NCI-H1417 treated with DMSO at 0.1 percent for 48 hours (cell line): ENCODE measurements at places on chromosomes 12 and 14.
A peak's percentile ranks its signal among the peaks of the same experiment; 100 is the strongest.

DNA sequence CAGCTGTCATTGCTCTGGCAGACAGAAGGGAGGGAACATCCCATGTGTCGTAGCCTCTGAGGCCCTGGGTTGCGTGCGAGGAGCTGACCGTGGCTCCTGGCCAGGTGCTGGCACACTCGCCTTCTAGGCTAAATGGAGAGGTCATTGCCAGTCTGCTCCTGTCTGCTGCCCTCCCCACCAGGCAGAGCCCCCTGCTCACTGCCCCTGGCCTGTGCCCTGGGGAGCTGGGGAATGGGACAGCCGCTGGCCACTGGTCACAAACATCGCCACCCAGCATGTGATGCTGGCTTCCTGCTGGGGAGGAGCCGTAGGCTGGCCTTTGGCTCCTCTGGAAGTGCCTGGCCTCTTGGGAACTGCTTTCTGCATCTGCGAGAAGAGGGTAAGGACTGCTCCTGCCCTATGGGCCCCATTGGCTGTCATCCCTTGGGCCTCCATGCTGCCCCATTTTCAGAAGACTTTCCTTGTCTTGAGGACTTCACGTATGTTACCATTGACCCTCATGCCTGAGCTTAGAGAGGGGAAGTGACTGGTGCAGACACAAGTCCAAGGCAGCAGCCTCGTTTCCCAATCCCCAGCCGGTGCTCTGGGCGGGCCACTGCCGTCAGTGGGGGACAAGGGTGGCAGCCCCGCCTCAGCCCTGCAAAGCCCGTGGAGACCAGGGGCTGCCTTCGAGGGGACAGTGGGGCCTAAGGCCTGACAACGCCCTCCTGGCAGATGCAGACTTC is 2.0 kb upstream of the TNFAIP2 start:
- DNase-seq = no peak

GRCh38 chr12:56307221-56307965 is 7.3 kb upstream of the CS start:
- no peak for DNase-seq

GRCh38 chr14:96086574-96087077 is 47.5 kb downstream of the C14orf132 start:
- DNase-seq = no peak

GRCh38 chr14:101330416-101331140 is 230.7 kb upstream of the DIO3 start:
- no peak for DNase-seq

DNA sequence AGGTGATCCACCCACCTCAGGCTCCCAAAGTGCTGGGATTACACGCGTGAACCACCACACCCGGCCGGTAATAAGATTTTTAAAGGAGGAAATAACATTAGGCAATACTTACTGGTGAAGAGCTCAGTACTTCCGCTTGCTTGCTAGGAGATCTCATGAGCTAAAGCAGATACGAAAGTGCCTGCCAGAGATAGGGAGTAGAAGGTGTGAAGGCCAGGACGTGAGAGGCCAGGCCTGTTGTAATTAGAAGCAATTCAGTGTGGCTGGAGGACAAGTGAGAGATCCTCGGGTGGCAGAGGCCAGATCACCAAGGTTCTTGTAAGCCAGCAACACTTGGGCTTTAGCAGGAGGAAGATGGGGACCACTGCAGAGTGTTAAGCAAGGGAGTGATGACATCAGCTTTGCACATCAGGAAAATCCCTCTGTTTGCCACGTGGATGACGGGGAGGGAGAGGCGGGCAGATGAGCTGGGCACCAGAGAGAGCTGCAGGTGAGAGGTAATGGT is 7.6 kb downstream of the TECPR2 start:
- no peak for DNase-seq

- DNase-seq = peak; percentile 95
Observed at GRCh38 chr12:78864403-78864869, at the start of gene SYT1. Gene SYT1, plus strand, starts transcription at chr12:78864774.

DNA sequence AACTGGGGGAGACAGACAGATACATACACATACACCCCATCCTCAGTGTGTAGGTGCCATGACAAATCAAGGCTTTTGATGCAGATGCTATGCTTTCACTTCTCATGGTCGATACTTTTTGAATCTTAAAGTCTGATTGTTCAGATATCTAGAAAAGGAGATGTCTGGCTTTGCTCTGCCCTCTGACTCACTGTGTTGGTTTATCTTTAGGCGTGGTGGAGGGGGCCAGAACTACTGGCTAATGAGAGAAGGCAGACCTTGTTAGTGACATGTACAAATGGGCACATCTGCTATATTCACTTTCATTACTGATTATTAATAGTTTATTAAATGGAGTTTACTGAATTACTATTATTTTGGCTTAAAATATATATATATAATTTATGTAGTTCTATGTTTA is 444.3 kb upstream of the RGS6 start:
- no peak for DNase-seq

GRCh38 chr12:78929075-78929418 is 64.5 kb downstream of the SYT1 start:
- DNase-seq = no peak

GRCh38 chr12:85979641-85980040 is 105.5 kb downstream of the NTS start:
- no peak for DNase-seq

DNA sequence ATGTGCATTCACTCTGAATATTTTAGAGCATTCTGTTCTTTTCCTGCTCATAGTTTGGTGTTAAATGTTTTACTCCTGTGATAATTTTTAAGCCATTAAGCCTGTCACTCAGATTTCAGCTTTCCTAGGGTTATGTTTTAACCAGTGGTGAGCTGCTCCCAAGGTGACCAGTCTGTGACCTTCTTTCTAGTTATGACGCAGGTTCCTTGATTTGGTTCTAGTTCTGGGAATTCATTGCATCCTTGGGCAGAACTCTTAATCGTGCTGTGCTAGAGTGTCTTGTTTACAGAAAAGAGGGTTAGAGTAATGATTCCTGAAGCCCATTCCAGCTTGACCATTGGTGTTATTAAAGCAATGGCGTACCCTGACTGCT is 2.2 kb downstream of the GABARAPL1 start:
- DNase-seq = no peak

GRCh38 chr12:62075870-62076269 is 184.3 kb upstream of the USP15 start:
- no peak for DNase-seq

- DNase-seq = no peak
Observed at GRCh38 chr14:92026548-92027190, 13.2 kb downstream of the TRIP11 start.

DNA sequence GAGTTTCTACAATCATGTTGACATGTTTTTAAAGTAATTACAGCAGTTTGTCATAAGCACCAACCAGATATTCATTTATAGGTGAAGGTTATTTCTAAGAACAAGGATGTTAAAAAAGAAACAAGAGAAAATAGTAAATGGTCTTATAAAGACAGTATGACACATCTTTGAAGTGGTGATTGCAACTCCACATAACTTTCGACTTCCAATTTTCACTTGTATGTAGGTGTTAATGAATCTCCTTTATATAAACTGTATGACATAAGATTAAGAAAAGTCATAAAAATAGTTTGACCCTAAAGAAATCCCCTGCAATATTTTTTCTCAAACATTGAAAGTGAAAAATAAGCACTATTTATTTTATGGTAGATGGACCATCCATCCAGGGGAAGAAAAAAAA is 144.8 kb upstream of the PTPRQ start:
- DNase-seq = no peak

DNA sequence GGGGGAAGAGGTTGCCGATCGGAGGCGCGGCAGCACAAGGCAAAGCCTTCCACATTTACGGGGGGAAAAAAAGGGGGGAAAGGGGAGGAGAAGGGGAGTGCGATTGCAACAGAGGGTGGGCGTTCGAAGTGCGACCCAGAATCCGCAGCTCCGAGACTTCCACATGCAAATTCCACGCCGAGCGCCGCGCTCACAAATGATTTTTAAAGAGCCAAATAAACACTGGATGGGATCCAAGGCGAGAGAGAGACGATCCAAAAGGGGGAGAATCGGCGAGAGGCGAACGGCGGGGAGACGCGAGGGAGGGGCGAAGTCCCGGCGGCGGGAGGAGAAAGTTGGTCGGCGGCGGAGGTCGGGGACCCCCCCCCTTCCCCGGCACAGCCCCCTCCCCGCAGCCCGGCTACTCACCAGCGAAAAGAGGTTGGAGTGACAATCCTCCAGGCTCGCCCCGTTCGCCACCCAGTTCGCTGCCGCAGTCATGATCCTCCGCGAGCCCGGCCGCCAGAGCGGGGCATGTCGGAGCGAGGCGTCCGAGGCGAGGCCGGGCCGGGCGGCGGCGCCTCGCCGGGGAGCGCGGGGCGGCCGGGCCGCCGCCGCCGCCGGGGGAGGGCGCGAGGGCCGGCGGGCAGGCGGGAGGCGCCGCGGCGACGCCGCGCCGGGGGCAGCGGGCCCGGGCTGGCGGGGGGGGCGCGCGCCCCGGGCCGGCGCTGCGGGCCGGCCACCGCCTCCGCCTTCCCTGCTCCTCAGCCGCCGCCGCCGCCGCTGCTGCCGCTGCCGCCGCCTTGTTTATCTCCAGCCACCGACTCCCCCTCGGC is 634 bp downstream of the MED13L start:
- no peak for DNase-seq

DNA sequence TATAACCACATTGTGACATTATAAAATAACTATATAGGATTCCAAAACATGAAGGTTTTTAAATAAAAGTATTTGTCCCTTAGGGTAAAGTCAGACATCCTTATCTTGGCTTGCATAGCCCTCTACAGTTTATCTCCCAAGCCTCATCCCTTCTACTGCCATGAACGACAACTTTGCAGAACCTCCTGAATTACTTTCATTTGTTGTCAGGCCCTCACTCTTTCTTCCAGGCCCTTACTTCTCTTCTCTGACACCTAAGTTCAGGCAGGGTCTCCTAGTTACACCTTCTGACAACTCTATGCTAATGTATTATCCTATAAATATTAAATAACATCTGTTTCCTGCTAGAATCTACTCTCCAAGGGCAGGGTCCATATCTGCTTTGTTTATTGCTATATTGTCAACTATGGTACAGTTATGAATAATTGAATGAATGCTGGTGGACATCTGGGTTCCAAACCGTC is 115.7 kb upstream of the MDM1 start:
- no peak for DNase-seq

DNA sequence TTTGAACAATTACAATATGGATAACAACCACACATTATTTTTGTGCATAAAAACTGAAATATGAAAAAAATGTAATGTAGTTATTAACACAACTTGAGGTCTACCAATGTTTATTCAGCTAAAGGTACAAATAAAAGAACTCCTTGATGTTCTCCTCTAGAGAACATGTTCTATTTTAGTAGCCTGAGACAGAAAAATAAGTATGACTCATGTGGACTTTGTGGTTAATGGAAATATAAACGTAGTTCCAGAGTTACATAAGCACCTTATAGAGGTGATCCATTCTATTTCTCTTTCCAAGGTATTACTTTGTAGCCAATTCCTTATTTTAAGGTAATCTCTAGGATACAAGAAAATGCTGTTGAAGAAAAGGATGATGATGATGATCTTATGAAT is 25.7 kb downstream of the ALKBH1 start:
- DNase-seq = no peak

GRCh38 chr14:99164712-99165111 is 107.3 kb downstream of the BCL11B start:
- peak; percentile 28 for DNase-seq
